CD4-positive, alpha-beta T cell treated with Interleukin-21 for 1 hour (primary cell): ENCODE measurements at places on chromosomes 5 and 9.

GRCh38 chr5:72018143-72018803 lies 89.0 kb upstream of the MAP1B start:
- DNase-seq, result peak; percentile 57

- peak; percentile 39 for DNase-seq
Observed at GRCh38 chr5:55308254-55308836, 556 bp downstream of the MTREX start.

DNA sequence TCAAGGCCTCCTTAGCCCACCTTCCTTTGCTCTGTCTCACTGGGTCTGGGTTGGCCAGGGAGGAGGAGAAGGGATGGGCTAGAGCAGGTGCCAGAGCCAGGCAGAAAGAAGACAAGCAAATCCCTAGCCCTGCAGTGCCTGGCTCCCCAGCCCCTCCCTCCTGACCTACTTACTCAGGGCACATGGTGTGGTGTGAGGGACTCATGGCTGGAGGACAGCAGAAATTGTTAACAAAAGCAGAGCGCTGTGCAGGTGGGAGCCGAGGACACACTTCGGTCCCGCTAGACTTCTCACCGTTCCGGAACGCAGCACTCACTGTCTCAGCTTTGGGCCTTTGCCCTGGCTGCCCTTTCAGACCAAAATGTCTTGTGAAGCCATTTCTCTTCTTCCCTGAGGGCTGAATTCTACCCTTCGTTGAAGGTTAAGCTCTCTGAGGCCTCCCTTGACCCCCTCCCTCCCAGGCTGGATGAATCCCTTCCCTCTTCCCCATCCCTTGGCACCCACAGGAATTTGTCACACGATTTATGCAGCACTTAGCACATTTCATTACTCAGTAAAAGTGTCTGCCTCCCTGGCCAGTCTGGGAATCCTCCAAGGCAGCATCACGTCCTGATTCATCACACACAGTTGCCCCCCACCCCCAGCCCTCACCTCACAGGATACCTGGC lies 263.9 kb upstream of the TRPC7 start:
- DNase-seq, result no peak

DNA sequence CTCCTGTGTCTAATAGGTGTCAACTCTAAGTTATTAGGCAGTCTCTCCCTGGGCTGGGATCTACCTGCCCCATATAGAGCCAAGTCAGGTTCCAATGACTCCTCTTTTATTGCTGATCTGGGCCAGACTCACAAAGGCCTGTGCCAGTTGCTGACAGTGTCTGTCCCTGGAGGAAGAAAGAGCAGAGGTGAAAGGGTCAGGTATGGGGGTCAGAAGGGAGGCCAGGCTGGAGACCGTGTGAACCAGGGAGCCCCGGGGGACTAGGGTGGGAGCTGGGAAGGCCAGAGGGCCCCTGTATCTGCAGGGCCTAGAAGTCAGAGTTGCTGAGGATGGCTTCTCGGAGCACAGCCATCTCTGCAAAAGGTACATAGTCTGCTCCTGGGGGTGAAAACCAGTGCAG lies 3.5 kb upstream of the HINT2 start:
- DNase-seq, result no peak

DNA sequence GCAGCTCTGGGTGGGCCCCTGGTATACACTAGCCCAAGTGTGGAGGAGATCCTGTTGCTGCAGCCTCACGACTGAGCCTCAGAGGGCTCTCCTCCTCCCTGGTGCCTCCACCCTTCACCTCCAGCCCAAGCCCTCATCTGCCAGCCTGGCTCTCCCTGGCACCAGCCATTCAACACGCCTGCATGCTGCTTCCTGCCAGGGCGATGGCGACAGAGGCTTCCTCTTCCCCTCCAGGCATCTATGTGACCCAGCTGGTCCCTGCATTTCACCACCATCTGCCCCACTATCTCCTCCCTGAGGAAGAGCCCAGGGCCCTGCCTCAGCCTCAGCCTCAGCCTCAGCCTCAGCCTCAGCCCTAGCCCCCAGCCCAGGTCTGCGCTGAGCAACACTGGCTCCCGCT lies 54.8 kb upstream of the ANGPTL2 start:
- no peak for DNase-seq

GRCh38 chr5:101531026-101531425 lies 627.9 kb upstream of the ST8SIA4 start:
- DNase-seq, result no peak

GRCh38 chr9:21558079-21558478 lies 76.0 kb upstream of the IFNE start:
- no peak for DNase-seq

DNA sequence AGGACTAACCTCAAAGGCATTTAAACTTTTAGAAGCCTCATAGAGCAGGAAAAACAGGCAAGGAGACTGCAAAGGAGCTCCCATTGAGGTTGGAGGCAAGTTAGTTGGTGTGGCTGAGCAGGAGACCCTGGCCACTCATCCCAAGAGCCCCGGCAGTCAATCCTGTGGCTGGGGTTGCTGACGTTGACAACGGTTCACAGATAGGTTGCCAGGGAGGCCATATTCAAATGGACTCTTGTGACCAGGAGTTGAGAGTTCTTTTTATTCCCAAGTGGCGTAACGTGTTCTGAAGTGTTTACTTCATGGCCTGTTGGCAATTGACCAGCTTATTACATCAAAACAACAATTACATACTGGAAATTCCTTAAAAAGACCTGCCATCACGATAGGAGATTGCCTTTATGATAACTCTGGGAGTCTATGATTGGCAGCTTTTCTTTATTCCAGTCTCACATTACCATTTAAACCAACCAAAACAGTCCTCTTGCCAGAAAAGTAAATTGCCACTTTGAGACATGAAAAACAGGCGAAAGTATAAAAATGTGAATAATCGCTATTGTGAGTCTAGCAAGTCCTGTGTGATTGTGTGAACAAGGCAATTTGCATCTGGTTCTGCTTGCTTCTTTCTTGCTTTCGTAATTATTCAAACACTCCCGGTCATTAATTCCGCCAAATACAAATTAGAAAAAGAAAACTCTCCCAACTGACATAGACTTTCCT lies 394.9 kb downstream of the MED10 start:
- DNase-seq, result no peak

GRCh38 chr9:614431-614830 lies 227.1 kb upstream of the DMRT1 start:
- no peak for DNase-seq

- DNase-seq, result no peak
Observed at GRCh38 chr9:20253635-20254034, 368.7 kb downstream of the MLLT3 start.

- DNase-seq, result no peak
Observed at GRCh38 chr5:112355058-112355685, 63.9 kb downstream of the EPB41L4A start.

DNA sequence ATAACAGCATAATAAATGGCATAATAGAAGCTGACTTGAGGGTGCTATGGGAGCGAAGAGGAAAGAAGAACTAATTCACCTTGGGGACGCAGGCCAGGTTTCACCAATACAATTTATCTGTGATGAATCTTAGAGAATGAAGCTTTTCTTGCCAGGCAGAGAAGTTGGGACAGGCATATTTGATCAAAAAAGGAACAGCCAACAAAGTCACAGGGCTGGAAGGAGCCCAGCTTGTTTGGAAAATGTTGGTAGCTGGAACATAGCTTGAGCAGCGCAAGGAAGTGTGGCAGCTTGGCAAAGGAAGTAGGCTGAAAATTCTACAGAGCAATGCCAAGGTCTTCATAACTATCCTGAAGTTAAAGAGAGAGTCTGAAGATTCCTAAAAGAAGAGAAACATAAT lies 181.5 kb upstream of the OR13F1 start:
- no peak for DNase-seq

DNA sequence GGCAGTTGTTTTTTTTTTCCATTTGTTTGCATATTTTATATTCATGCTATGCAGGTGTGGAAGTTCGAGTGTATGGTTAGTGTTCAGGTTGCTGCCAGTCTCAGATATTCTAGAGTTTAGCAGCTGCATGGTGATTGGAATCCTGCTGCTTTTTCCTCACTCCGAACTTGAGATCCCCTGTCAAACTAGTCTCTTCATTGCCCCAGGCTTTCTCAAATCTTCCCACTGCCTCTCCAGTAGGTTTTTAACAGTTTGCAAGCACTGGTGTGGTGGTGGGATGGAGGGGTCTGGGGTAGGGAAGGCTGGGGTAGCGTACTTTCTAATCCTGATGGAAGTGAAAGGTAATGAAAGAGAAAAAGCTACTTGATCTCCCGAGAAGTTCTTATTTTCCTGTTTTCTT lies 112.9 kb downstream of the CHSY3 start:
- DNase-seq, result no peak

- DNase-seq, result no peak
Observed at GRCh38 chr5:40402007-40402364, 277.7 kb upstream of the PTGER4 start.

DNA sequence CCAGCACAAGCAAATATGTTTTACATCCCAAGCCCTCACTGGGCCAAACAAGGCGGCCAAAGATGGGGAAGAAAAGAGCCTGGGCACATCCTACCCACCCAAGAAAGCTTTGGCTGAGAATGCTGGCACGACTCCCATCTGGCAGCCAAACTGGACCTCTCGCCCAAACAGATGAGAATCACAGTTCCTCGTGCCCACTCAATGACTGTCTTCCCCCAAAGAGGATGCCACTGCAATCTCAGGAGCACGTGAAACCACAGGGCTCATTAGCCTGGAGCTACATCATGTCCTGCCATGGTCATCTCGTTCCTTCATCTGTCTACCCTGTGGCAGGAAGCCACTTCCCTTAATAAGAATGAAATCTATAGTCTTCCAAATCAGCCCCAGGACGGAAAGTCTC lies 536.8 kb downstream of the BNC2 start:
- no peak for DNase-seq

DNA sequence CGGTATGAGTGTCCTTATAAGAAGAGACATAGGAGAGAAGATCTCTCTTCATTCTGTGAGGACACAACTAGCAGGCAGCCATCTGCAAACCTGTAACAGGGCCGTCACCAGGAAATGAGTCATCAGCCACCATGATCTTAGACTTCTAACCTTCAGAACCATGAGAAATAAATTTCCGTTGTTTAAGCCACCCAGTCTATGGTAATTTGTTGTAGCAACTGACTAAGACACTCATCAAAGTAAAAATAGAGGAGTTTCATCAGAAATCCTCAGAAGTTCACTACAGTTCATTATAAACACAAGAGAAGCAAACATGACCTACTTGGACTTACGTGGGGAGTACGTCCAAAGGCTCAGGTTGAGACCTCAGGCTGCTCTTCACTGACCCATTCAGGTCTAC lies 357.7 kb downstream of the SEMA5A start:
- DNase-seq, result no peak

GRCh38 chr5:170275376-170275994 lies 22.1 kb downstream of the LCP2 start:
- peak; percentile 81 for DNase-seq

DNA sequence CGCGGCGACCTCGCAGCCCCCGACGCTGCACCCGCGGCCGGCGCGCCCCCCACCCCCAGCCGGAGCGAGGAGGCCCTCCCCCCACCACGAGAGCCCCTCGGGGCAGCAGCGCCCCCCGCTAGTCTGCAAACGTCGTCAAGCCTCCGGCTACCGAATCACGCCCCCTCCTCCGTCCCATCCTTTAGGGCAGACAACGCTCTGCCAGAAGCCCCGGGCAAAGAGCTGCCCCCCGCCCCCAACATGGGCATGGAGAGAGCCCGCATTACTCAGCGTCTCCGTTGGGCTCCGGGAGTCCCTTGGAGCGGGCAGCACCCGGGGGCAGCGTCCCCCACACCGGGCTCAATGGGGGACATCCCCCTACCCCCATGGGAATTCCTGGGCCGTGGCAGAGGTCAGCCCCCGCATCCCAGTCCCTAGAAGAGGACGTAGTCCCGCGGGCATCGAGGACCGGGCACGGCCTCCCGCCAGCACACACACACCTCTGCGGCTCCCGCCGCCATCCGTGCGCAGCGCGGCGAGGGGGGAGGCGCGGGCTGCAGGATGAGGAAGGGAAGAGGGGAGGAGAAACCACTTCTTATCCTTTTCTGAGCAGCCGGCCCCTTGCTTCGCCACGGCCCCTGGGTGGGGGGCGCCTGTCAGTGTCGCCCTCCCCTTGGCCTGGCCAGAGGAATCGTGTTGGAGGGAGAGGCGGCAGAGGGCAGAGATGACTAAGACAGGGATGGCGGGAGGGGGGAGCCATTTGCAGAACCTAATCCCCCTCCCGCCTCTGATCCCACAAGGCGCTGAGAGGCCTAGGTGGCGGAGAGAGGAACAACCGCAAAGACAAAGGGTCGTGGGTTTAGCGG lies 750 bp downstream of the DNM1 start:
- no peak for DNase-seq

DNA sequence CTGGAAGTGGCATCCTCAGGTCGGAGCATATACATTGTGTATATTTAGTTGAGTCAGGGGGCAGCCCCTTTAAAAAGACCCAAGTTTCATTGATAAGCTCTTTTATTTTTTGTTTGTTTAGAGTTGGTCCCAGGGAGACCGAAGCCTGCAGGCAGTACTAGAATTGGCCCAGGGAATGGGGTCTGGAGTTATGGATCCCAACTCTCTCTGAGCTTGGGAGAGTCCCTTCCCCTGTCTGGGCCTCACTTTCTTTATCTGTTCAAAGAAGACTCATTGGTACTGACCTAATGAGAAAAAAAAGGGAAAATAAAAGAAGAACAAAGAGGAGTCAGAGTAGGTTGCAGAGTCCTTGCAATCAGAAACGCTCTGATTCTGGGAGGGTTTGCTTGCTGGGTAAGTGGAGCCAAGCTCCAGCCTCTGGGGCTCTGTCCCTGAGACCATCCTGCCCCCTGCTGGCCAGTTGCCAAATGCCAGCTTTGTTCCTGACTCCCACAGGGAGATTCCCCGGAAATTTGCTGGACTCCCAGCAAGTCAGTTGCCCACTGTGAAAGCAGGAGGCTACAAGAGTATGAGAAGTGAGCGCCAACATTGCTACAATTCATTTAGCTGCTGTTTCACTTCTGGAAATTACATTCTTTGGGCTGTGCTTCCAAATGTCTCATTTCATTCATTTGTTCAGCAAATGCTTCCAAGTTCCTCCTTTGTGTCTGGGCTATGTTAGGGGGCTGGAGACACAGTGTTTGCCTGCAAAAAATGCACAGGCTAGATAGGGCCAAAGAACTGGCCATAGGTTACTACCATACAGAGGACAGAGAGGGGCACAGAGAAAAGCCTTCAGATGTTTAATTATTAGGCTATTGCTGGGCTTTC lies 156.2 kb downstream of the MELK start:
- peak; percentile 61 for DNase-seq

DNA sequence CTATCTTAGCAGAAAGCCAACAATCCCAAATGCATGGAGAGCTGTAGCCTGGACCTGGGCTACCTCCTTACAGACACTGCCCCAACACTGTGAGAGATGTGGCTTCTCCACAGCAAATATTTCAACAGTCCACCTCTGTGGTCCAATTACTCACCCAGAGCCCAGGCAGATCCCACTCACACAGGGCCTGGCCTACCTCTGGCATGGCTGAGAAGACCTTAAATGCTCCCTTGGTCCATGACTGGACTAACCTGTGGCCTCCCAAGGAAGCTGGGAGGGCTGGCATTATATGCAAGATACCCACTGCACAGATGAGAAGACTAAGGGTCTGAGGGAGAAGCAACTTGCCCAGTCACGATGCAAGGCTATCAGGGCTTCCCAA lies 22.8 kb upstream of the SLC25A51 start:
- DNase-seq, result no peak

DNA sequence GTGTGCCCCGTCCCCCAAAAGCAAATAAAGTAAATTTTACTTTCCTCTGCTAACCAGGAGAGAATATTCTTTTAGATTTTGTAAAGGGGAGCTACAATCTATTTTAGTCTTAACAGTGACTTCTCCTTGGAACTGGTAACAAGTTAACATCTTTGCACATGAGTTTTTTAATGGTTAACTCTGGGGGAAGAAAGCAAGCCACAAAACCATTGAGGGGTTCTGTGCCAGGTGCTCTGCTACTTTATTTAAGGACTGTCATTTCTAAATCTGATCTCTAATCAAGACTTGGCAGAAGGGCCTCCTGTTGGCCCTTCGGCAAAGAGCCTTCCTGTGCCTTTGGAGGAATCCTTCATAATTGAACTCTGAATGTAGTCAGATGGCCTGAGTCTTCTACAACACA lies 153.4 kb downstream of the SLC12A2 start:
- DNase-seq, result no peak
